ENCODE measurements at places on chromosomes 2 and 18.

GRCh38 chr2:58047373-58047935, 848 bp downstream of the VRK2 start:
- DNase-seq, result no peak

GRCh38 chr2:161961061-161961460, 113.0 kb downstream of the DPP4 start:
- DNase-seq, result no peak

GRCh38 chr18:31301201-31301655, 16.7 kb upstream of the DSG1 start:
- no peak for DNase-seq

- no peak for DNase-seq
These were observed 27.4 kb upstream of the VRK2 start for GRCh38 chr2:58019229-58019628.

DNA sequence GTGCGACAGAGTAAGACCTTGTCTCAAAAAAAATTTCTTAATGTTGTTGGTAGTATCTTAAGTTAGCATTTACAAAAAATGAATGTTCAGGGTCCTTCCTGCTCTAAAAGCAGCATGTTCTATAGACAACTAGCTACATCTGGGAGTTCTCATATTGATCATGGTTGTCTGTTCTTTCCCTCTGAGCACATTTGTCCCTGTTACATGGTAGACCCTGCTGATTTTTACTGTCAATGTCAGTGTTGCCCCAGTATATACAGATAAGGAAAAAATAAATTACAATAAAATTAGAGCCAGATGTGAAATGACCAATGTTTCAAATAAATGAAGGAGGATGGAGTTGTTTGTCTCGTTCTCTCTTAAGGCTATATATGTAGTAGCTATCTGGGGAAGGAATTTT, 63.2 kb downstream of the KCMF1 start:
- DNase-seq, result no peak

DNA sequence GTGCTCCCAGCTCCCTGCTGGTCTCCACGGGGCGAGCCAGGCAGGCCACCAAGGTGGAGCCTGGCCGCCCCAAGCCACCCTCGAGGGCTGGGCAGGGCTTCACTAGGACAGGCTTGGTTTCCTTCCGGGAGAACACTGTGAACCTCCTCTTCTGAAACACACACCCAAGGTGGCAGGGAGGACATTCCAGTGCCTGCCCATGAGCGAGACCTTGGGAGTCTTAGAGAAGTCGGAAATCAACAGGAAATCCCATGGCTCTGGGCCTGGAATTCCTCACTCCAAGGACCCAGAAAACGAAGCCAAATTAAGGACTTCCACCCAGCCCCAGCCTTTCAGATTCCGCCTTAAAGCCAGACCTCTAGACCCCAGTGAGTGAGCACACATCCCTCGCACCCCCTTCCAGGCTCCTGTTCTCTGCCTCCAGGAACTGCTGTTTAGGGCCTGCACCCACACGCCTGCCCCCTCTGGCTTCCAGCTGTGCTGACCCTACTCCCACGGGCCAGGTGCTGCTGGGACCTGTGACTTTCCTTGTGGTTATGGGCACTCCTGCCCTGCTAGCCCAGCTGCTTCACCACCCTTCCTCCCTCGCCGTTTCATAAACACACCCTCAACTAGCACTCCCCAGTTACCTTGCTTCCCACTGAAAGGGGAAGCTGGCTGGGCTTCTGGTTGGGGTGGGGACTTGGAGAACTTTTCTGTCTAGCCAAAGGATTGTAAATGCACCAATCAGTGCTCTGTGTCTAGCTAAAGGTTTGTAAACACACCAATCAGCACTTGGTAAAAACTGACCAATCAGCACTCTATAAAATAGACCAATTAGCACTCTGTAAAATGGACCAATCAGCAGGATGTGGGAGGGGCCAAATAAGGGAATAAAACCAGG, 13.7 kb downstream of the GPR17 start:
- DNase-seq, result no peak

DNA sequence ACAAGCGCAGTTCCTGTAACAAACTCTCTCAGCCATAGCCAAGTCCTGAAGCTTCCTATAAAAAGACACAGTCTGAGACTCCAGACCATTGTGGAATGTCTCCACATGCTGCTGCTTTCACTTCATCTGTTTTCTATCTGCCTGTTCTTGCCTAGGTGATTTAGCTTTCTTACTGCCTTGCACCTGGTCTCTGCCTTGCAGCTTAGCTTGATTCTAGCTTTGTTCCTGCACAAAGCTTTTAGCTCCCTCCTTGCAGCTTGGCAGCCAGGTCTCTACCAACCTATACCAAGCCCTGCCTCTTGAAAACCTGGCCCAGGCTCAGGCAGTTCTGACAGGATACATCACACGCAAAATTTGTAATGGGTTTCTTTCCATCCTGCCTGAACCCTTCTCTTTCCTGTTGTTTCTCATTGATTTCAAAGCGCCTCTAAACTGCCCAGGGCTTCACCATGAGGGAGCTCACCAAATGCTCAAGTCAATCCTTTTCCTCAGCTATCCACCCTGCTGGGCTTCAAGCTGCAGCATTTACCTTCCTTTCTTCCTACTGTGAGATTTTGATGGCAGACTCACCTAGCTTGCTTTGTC, 941.3 kb upstream of the NXPH2 start:
- DNase-seq, result no peak

All from T-helper 9 cell (primary cell).